ENCODE measurements at places on chromosomes 12 and 14.

DNA sequence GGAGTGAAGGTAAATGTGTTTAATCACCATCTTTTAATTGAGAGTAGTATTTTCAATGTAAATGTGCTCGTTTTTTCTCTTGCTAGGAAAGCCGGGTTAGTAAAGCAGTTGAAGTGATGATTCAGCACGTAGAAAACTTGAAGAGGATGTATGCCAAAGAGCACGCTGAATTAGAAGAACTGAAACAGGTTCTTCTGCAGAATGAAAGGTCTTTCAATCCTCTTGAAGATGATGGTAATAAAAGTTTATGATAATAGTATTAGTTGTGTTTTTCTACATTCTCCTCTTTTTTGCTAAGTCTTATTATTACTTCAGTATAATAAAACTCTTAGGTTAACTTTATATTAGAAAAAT, 93.9 kb downstream of the DNAI7 start:
- DNase-seq = no peak

- DNase-seq = no peak
These were observed 70.4 kb downstream of the SDR9C7 start for GRCh38 chr12:56863789-56864188.

DNA sequence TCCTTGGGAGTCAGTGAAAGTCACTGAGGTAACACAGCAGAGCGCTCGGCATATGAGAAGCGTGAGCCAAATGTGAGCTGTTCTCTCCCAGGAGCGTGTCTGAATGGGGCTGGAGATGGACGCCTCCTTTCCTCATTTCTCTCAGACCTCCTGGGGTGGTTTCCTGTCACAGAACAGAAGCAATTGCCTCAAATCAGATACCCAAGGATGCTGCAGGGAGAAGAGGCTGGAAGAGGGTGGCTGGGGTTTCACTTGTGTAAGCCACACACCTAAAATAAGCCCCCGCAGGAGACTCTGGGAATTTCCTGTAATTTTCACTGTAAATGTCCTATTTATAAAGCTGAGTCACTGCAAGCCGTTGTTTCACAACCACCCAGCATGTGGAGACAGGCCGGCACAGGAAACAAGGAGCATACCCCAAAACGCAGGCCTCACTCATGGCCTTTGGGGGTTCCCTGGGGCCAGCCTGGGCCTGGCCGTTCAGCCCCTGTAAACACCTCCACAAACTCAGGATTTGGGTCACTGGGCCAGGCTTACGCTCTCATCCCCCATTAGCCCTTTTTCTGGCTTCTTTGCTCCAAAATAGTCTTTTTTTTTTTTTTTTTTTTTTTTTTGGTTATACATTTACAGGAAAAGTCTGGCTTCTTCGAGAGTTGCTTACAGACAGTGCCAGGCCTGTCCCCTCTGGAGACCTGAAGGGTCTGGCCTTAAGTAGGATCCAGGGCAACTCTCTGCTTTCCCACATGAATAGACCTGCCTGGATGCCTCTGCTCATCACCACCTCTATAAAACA, 55.3 kb downstream of the VCPKMT start:
- no peak for DNase-seq

- no peak for DNase-seq
These were observed 1949.4 kb upstream of the SEL1L start for GRCh38 chr14:83483063-83483462.

DNA sequence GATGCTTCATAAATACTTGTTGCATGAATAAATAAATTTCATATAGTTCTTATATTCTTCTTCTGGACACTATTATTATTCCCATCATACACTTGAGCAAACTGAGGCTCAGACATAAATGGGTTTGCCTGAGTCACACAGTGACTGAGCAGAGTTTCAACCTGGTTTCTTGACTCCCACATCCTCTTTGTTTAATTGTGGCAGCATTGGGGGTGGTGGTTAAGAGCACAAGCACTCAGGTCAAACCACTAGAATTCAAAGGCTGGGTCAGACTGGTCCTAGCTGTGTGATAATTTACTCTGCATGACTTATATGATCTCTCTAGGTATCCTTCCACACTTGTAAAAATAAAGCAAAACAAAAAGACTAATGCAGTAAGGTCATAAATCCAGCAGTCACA, 274.9 kb upstream of the SRRM4 start:
- no peak for DNase-seq

DNA sequence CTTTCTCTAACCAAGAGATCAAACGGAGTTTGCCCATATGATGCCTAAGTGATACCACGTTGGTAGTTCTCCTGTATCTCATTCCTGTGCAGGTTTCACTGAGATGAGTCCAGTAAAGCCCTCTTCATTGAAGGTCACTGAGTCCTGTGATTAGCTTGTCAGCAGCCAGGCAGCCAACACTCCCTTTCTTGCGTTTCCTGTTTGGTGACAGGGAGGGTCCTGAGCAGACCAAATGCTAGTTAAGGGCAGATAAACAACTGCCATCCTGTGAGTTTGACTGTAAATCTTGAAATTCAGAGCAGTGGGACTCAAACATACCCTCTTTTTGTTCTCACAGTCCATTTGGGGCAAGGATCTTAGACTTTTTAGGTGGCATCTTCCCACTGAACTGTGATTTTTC, 39.4 kb downstream of the ZNF641 start:
- no peak for DNase-seq

DNA sequence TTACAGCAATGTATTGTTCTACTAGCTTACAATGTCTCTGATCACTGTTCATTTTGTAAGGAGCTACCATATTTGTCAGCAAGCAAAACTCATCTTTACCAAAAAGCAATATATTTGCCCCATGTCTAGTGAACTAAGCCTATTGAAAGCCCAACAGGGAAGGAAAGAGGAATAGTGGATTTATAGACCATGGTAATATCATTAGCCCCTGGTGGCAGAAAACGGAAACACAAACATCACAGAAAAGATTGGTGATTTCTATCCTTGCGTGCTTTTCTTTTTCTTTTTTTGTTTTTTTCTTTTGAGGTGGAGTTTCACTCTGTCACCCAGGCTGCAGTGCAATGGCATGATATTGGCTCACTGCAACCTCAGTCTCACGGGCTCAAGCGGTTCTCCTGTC, 1562.4 kb upstream of the TMEM132C start:
- no peak for DNase-seq

DNA sequence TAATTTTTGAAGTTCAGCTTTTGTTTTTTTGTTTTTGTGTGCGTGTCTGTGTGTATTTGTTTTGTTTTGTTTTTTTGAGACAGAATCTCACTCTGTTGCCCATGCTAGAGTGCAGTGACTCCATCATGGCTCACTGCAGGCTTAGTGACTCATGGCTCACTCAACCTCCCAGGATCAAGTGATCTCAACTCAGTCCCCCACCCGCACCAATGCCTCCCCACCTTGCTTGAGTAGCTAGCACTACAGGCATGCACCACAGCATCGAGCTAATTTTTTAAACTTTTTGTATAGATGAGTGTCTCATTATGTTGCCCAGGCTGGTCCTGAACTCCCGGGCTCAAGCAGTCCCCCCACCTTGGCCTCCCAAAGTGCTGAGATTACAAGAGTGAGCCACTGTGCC, 981.4 kb downstream of the BCL11B start:
- DNase-seq = no peak

- DNase-seq = no peak
These were observed 8.6 kb downstream of the ISCU start for GRCh38 chr12:108570743-108571608.

GRCh38 chr12:91588874-91589454, 406.3 kb upstream of the DCN start:
- no peak for DNase-seq

DNA sequence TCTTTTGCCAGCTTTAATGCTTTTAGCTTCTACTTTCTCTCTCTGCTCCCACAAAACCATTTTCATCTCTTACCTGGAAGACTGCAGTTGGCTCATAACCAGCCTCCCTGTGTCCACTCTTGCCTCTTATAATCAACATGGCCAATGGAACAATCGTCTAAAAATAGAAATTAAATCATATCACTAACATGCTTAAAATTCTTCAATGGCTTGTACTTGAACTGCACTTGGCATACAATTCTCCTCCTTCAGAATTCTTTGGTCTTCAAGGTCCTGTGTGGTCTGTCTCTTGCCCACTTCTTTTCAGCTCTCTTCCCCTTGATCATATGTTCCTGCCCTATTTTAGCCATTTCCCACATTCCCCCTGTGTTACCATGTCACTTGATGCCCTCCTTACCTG, 342.2 kb downstream of the ATP23 start:
- no peak for DNase-seq

DNA sequence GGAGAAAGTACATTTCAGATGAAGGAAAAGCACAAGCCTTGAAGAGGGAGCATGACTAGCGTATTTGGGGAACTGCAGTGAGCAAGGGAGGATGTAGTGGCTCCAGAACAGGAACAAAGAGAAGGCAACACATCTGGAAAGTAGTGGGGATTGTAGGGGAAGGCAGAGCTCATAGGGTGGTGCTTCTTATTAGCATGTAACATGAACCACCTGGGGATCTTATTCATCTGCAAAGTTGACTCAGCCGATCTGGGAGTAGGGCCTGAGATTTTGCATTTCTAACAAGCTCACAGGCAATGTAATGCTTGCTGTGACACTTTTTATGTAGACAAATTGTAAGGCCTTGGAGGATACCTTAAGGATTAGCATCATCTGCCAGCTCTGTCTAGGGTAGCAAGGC, 447.3 kb downstream of the NELL2 start:
- DNase-seq = no peak

GRCh38 chr14:23078692-23079116, 16.2 kb downstream of the ACIN1 start:
- no peak for DNase-seq

GRCh38 chr14:68814539-68815297, 21.9 kb upstream of the ZFP36L1 start:
- no peak for DNase-seq

- no peak for DNase-seq
These were observed 75.6 kb downstream of the PLEKHA5 start for GRCh38 chr12:19205120-19205519.

GRCh38 chr14:93720076-93720815, 68.0 kb downstream of the PRIMA1 start:
- DNase-seq = no peak

- DNase-seq = no peak
These were observed 340.5 kb downstream of the VRK1 start for GRCh38 chr14:97137705-97138104.

GRCh38 chr12:27561535-27562350, 37.7 kb downstream of the PPFIBP1 start:
- DNase-seq = no peak

GRCh38 chr14:64937821-64938193, 4.7 kb downstream of the GPX2 start:
- no peak for DNase-seq

- no peak for DNase-seq
These were observed 101.8 kb downstream of the CMKLR1 start for GRCh38 chr12:108237272-108237671.

- DNase-seq = no peak
These were observed 105.8 kb upstream of the TBX3 start for GRCh38 chr12:114789821-114790220.

- no peak for DNase-seq
These were observed 239 bp downstream of the ZFP36L1 start for GRCh38 chr14:68792678-68792978.

GRCh38 chr12:108768591-108769500, 37.5 kb upstream of the CORO1C start:
- DNase-seq = peak; percentile 56

GRCh38 chr14:85546390-85546789, 16.4 kb downstream of the FLRT2 start:
- DNase-seq = no peak

- DNase-seq = no peak
These were observed 161.6 kb downstream of the PLCZ1 start for GRCh38 chr12:18576104-18576626.

- DNase-seq = no peak
These were observed 150.6 kb downstream of the NTF3 start for GRCh38 chr12:5582541-5582940.

DNA sequence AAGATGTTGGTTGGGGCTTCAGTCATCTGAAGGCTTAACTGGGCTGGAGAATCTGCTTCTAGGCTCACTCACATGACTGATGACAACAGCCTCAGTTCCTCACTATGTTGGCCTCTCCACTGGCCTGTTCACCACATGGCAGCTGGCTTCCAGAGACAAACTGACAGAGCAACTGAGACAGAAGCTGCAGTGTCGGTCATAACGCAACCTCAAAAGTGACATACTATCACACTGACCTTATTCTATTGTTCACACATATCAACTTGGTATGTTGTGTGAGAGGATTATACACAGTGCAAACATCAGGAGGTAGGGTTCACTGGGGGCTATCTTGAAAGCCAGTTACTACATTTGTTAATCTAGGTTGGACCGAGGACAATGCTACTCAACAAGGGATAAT, 92.9 kb downstream of the PAWR start:
- DNase-seq = no peak

GRCh38 chr12:122089077-122089476, 10.5 kb downstream of the MLXIP start:
- no peak for DNase-seq

DNA sequence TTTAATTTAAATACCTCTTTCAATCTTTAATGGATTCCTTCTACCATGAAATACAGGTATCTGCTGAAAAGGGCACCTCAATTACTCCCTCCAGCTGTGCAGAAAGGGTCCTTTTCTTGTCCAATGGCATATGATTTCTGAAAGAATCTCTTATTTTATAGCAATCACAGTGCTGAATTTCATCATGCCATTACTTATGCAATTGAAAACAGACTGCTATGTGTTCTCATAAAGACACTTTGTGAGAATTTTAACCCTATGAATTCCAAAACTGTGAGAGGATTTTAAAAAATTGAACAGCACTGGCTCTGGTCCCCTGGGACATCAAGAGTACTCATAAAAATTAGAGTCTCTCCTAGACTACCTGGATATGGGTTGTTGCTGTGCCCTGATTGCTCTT, 45.9 kb upstream of the CNOT2 start:
- no peak for DNase-seq

- DNase-seq = no peak
These were observed 340.4 kb downstream of the SLC6A15 start for GRCh38 chr12:84572196-84572595.

GRCh38 chr14:21382886-21383847, 652 bp downstream of the SUPT16H start:
- DNase-seq = no peak

DNA sequence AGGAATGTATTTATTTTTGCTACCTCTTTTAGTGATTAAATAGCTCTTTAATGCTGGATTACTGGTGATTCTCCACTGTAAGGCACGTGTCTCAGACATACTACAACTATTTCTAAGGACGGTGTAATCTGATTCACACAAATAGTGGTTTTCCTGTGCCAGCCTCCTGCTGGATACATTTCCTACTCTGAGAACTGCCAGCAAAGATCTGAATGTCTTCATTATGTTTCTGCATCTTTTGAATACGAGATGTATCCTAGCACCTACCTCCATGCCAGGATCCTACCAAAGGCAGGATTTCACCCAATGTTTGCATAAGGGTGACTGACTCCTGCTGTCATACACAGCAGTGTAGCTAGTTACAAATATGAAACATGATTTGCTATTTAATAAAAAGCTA, 120.6 kb downstream of the PRICKLE1 start:
- DNase-seq = no peak

- DNase-seq = no peak
These were observed 40.5 kb downstream of the ALKBH1 start for GRCh38 chr14:77667331-77667730.

All from NCI-H1930 (cell line).